Upper lobe of right lung (tissue), 1 donor: ENCODE measurements at places on chromosomes 11 and 22. TPM values are rescaled to one million over a fixed set of nuclear protein-coding genes. Genes with fewer than 3 reads are reported as not detected.
A peak's percentile ranks its signal among the peaks of the same experiment; 100 is the strongest.

GRCh38 chr11:106398502-106399075, 321.1 kb downstream of the AASDHPPT start:
- H3K27me3 ChIP-seq, result no peaks in the 10 kb centered on the region
- no peak overlapping the region for H3K4me3 ChIP-seq
- no peaks in the 10 kb centered on the region for H3K36me3 ChIP-seq
- no peaks in the 10 kb centered on the region for H3K4me1 ChIP-seq
- no peak overlapping the region for H3K27ac ChIP-seq
- no peak for DNase-seq

- peaks cover 4% of the 10 kb centered on the region for H3K4me1 ChIP-seq
- no peak for DNase-seq
- H3K4me3 ChIP-seq, result no peak overlapping the region
Observed at GRCh38 chr11:9266926-9267325, 1.8 kb upstream of the DENND5A start.

- H3K36me3 ChIP-seq, result no peaks in the 10 kb centered on the region
- DNase-seq, result no peak
- H3K27me3 ChIP-seq, result no peaks in the 10 kb centered on the region
- H3K4me1 ChIP-seq, result no peaks in the 10 kb centered on the region
- H3K27ac ChIP-seq, result no peak overlapping the region
Observed at GRCh38 chr11:117427356-117427874, 99.8 kb downstream of the CEP164 start.

Gene CCDC87
- 0.26 TPM for total RNA-seq

DNA sequence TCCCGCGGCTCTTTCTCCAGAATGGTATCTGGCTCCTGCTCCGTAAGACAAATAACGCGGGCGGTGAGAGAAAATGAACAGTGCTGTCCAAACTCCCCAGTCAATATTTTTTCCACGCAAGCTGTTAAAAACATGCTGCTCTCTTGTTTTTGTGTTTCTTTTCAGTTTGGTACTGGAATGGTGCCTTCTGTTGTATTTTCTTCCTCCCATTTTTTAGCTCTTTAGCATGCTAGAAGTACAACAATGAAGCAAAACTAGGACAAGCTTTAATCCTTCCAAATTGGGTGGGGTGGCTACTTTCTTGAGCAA, 599 bp upstream of the PPP2R1B start:
- H3K27ac ChIP-seq, result peak overlapping the region; percentile 87
- peaks cover 25% of the 10 kb centered on the region for H3K36me3 ChIP-seq
- H3K27me3 ChIP-seq, result no peaks in the 10 kb centered on the region
- H3K4me1 ChIP-seq, result peaks cover 16% of the 10 kb centered on the region
- DNase-seq, result no peak
- H3K4me3 ChIP-seq, result peak overlapping the region; percentile 93

DNA sequence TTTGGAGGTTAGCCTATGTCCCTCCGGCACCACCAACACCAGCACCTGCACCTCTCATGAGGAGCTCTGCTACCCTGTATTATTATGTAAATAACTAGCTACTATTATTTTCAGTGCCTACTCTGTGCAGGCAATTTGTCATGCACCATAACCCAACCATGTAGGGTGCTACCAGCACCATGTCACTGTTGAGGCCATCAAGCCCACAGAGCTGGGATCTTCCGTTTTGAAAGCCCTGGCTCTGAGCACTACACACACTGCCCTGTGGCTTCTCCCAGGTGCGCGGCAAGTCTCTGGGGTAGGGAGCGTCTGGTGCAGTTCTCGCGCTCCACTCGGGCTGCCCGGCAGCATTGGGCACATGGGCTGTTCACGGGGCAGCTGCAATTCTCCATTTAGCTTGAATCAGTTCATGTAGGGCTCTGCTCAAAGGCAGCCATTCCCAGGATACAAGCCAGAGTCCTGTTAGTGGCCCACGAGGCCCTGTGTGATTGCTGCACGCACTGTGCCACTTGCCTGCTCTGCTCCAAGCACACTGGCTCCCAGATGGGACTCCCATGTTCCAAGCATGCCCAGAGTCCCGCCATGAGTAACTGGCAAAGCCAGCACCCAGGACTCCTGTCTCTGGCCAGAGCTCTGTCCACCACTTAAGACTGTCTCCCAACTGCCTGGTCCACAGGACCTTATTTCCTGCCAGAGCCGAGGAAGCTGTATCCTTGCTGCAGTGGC, 42.5 kb upstream of the CDON start:
- H3K36me3 ChIP-seq, result no peaks in the 10 kb centered on the region
- DNase-seq, result no peak
- H3K4me1 ChIP-seq, result no peaks in the 10 kb centered on the region
- H3K4me3 ChIP-seq, result no peak overlapping the region

GRCh38 chr22:19350947-19351346, 59.4 kb upstream of the CLTCL1 start:
- H3K4me3 ChIP-seq, result no peak overlapping the region
- H3K27ac ChIP-seq, result no peak overlapping the region
- no peaks in the 10 kb centered on the region for H3K4me1 ChIP-seq
- peaks cover 96% of the 10 kb centered on the region for H3K36me3 ChIP-seq
- no peaks in the 10 kb centered on the region for H3K27me3 ChIP-seq

GRCh38 chr11:15275141-15275540, 160.4 kb downstream of the INSC start:
- no peak for DNase-seq
- no peaks in the 10 kb centered on the region for H3K4me1 ChIP-seq
- no peak overlapping the region for H3K4me3 ChIP-seq
- no peak overlapping the region for H3K27ac ChIP-seq

- no peaks in the 10 kb centered on the region for H3K36me3 ChIP-seq
- H3K27me3 ChIP-seq, result no peaks in the 10 kb centered on the region
- H3K4me3 ChIP-seq, result no peak overlapping the region
- no peak overlapping the region for H3K27ac ChIP-seq
- DNase-seq, result no peak
Observed at GRCh38 chr22:44475706-44476105, 22.3 kb downstream of the RTL6 start.

Gene APOL4
- 14.3 TPM for total RNA-seq

GRCh38 chr22:39482768-39483167, 19.3 kb upstream of the MIEF1 start:
- no peaks in the 10 kb centered on the region for H3K36me3 ChIP-seq
- H3K4me1 ChIP-seq, result no peaks in the 10 kb centered on the region
- H3K27me3 ChIP-seq, result no peaks in the 10 kb centered on the region
- H3K4me3 ChIP-seq, result no peak overlapping the region
